ENCODE measurements at places on chromosomes 4 and X.

GRCh38 chrX:115949900-115950822 lies 220.4 kb upstream of the AGTR2 start:
- no peak for DNase-seq

DNA sequence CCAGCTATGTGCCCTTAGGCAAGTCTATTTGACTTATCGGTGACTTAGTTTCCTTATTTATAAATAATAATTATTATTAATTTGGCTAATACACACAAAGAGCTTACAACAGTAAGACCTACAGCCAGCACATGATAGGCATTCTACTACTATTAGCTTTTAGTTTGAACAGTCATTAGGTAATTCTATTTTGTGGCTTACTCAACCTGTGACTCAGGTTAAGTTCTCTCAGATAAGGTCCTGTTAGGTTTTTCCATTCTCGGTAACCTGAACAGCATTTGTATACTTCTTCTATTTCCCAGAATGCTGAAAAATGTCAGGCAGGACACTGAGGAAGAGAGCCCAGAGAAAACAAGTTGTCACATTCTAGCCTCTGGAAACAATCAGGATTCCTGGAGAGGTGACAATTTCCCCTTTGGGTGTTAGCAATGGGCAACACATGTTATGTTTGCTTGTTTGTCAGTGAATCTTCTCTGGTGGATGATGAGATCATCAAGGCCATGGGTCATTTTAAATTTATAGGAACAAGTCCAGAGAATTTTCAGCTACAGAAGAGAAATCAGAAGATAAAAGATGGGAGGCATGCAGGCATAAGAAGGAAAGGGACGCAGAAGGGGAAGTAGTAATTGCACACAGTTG lies 2144.7 kb downstream of the PCDH7 start:
- no peak for DNase-seq

- DNase-seq, result no peak
Measured at GRCh38 chr4:113827285-113827684, 65.7 kb upstream of the CAMK2D start.

DNA sequence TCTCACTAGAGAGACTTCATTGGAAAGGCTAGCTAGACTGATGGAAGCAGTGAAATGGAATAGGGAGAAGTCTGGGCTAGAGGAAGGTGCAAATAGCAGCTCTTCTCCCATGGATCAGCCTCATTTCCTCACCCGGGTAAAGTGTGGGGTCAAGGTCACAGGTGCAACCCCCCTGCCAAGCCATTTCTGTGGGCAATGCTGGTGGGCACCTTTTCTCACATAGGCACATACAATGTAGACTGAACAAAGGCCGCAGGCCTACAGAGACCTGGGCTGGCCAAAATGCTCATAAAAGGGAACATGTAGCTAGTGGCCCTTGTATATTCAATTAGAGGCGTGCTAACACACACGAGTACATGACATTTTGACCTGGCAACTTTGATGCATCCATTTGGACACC lies 71.5 kb upstream of the EFNB1 start:
- no peak for DNase-seq

DNA sequence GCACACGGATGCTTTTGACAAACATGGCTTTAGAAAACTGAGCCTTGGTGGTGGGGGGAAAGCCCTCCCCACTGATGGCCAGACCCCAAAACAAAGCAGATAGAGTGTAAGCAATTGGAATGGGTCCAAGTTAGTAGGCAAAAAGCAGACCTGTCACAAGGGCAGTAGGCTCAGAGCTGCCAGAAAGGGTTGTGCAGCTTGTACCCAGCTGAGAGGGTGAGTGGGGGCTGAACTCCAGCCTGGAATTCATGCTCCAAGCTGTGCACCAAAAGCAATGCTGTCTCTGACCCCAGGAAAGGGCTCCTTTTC lies 101.1 kb upstream of the TEX13D start:
- DNase-seq, result no peak

DNA sequence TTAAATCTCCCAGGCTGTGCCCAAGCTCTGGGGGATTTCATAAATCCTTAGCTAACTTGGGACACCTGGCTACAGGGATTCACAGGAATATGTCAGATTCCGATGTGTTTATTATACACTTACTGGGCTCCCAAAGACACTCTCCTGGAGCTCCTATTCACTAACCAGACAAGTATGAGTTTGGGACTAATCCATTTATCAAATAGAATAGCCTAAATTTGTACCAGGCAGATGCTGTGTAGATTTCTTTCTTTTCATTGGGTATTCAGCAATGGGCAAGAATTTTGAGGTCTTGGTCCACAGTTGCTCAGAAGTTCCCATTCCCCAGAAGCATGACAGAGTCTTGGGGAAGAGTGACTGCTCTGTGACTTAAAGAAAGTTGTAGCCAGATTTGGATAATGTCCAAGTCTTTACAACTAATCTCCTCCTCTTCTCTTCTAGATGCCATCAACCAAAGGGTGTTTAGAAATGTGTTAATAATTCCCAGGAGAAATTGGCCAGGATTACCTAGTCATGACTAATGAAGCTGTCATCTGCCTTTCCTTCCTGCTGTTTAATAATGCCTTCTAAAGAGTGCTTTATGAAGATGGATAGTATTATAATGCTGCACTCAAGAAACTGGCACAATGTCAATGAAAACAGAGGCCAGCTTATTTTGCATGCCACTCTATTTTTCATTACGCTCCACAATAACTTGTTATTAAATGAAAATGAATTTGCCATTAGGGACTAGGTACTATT lies 120.9 kb downstream of the CHIC2 start:
- DNase-seq, result no peak

DNA sequence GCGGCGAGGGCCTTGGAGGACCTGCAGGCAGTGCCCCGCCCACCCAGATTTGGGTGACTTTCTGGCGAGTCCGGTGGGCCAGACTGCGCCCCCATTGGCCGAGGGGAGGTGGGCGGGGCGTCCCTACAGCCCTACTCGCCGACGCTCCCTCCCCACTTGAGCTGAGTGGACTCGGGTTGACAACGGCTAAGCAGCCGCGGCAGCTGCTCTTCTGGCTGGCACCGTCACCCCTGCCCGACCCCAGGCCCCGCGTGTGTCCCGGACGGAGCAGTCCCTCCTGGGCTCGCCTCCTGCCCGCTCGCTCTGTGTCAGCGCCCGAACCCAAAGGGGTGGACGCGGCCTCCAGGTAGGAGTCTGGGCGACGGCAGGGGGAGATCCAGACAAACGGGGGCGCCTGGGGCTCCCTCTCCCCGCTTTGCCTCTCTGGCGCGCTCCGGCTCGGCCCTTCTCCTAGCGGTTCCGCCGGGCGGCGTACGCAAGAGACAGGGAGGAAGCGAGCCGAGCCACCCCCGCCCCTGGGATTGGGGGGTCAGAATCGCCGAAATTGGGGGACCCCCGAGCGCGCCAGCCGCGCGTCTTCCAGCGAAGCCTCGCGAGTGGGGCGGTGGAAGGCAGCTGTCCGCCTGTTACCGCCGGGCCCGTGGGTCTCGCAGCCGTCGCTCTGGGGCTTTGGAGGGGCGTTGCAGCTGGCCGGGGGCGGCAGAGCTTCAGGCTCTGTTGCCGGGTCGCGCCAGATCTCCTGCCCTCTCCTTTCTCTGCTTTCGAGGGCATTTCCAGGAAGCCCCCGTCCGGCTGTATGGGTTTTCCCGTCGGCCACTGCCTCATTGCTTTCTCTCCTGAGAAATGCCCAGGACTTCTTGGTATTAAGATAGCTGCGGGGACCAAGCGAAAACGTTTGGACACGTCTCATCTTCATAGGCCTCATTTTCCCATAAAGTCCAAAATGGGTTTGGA lies 46.3 kb downstream of the STARD8 start:
- peak; percentile 86 for DNase-seq

DNA sequence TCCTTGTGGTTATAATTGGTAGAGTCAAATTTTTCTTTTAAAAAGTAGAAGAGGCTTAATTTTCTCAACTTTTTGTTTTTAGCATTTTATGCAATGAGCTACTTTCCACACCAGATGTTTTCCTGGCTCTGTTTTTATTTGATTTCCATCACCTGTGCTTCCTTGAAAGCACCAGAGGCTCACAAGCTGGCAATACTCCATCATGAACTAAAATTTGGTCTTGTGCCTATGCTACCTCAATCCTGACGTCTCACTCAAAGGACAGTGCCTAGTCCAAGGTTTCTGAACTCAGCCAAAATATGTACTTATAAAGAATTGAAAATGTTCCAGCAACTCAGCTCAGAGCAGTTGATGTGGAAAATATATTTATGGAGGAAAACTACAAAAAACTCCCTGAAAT lies 914.0 kb upstream of the PRKX start:
- peak; percentile 66 for DNase-seq

- peak; percentile 73 for DNase-seq
Measured at GRCh38 chr4:145736241-145736831, 56.4 kb downstream of the C4orf51 start.

DNA sequence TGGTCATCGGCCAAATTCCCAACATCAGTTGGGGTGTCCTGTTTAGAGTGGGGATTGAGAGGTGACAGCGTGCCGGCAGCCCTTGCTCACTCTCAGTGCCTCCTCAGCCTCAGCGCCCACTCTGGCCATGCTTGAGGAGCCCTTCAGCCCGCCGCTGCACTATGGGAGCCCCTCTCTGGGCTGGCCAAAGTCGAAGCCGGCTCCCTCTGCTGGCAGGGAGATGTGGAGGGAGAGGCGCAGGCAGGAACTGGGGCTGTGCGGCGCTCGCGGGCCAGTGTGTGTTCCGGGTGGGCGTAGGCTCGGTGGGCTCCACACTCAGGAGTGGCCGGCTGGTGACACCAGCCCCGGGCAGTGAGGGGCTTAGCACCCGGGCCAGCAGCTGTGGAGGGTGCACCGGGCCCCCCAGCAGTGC lies 7.1 kb upstream of the CENPU start:
- DNase-seq, result no peak

All from tongue (tissue), 3 donors.